ENCODE measurements at places on chromosomes 3 and 15.

- no peak for DNase-seq
These were observed 217.0 kb downstream of the PLOD2 start for GRCh38 chr3:145943952-145944351.

- no peak for DNase-seq
These were observed 124.3 kb upstream of the ATP11B start for GRCh38 chr3:182668974-182669373.

DNA sequence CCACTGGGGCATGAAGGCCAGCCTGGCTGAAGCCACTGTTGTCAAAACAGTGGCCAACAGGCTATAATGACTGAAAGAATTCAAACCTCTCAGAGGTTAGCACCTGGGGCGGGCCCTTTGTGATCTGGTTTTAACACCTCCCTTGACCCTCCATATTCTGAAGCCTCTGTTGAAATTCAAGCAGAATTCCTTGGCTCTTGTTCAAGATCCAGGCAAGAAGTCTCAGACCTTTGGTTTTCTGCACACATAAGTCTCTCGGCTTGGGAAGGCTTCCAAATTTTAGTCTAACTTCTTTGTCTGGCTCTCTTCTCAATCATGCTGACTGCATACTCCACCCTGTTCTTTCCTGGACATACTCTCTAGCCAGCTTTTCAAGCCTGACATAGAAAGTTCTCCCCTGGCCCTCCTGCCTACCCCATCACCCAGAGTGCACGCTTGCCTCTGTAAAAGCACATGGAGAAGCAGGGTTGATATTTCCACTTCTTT, 144.5 kb downstream of the PDZRN3 start:
- no peak for DNase-seq

GRCh38 chr3:160343132-160343531, 55.9 kb downstream of the IFT80 start:
- DNase-seq, result no peak

- no peak for DNase-seq
These were observed 33.1 kb downstream of the TXNRD3 start for GRCh38 chr3:126621627-126622345.

GRCh38 chr3:124131580-124131979, 139.7 kb upstream of the ROPN1 start:
- DNase-seq, result no peak

- DNase-seq, result no peak
These were observed 333.0 kb downstream of the ZNF385D start for GRCh38 chr3:21417991-21418390.

DNA sequence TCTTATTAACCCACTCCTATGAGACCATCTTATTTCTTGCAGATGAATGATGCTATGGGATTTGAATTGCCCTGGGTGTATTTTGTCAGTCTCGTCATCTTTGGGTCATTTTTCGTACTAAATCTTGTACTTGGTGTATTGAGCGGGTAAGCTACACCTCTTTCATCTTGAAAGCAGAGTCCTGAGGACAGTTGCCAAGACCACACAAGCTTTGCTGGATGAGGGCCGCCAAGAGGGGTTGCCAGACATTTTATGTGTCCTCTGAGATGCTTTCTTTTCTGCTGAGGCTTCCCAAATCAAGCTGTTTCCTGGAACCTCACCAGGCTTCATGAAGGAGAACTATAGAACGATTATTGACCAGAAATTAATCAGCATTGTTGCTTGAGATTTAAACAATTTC, 173.2 kb downstream of the CHDH start:
- DNase-seq, result no peak

DNA sequence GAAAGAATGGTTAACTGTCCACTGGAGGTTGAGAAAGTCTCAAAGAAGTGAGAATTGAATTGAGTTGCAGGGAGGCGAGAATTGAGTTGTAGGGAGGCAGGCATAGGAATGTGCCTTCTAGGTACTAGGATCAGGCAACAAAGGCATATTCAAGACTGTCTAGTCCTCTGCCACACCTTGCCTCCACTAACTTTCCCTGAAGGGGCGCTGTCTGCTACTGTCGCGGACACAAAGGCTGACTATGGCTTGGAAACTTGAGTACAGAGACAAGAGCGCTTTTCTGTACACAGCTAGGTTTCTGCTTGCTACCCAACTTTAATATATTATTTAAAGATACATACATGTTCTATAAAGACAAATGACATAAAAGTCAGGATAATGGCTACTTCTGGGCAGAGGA, 10.4 kb upstream of the FBXL22 start:
- DNase-seq, result no peak

DNA sequence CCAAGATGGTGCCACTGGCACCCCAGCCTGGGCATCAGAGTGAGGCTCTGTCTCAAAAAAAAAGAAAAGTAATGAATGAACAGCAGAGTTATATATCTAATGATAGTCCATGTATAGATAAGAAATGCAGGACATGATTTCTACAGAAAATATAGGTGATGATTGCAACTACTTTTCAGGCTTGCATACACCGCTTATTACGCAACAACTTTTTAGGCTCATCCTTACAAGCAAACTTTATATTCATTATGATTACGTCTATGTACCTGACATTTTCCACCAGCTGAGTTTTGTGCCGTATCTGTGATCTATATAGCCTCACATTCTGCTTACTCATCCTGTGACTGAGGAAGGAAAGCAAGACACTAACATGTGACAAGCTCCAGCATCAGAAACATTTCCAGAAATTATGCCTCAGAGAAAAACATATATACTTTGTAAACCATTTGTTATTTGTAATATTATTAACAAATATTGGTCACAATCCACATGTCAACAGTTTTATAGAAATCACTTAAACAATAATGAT, 906.3 kb downstream of the ZPLD1 start:
- DNase-seq, result no peak

- peak; percentile 75 for DNase-seq
These were observed 129.6 kb upstream of the AGBL1 start for GRCh38 chr15:85950101-85950500.

- DNase-seq, result no peak
These were observed 24.8 kb downstream of the TMEM212 start for GRCh38 chr3:171867981-171868380.

DNA sequence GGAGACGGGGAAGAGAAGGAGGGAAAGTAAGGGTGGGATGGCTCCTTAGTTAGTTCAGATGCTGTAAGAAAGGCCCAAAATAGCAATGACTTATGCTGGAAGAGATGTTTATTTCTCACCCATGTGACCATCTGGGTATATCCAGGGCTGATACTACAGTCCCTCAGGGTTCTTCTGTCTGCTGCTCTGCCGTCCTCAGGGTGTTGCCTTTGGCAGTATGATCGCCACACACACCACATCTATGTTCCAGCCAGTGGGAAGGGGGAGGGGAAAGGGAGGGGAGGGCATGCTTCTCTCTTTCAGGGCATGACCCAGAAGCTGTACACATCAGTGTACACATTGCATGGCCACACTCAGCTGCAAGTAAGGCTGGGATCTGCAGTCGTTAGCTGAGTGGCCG, 10.2 kb downstream of the CD276 start:
- DNase-seq, result no peak

DNA sequence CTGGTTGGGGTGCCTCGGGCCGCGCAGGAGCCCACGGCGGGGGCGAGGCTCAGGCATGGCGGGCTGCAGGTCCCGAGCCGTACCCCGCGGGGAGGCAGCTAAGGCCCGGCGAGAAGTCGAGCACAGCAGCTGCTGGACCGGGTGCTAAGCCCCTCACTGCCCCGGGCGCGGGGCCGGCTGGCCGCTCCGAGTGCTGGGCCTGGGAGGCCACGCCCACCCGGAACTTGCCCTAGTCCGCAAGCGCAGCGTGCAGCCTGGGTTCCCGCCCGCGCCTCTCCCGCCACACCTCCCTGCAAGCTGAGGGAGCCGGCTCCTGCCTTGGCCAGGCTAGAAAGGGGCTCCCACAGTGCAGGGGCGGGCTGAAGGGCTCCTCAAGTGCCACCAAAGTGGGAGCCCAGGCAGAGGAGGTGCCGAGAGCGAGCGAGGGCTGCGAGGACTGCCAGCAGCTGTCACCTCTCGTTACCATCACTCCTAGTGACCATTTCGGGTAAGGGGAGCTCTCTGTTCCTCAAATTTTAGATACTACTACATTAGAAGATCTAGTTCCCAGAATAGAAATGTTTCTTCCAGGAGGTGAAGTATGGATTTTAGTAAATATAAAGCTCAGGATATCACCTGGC, 417.0 kb upstream of the AGTR1 start:
- no peak for DNase-seq

DNA sequence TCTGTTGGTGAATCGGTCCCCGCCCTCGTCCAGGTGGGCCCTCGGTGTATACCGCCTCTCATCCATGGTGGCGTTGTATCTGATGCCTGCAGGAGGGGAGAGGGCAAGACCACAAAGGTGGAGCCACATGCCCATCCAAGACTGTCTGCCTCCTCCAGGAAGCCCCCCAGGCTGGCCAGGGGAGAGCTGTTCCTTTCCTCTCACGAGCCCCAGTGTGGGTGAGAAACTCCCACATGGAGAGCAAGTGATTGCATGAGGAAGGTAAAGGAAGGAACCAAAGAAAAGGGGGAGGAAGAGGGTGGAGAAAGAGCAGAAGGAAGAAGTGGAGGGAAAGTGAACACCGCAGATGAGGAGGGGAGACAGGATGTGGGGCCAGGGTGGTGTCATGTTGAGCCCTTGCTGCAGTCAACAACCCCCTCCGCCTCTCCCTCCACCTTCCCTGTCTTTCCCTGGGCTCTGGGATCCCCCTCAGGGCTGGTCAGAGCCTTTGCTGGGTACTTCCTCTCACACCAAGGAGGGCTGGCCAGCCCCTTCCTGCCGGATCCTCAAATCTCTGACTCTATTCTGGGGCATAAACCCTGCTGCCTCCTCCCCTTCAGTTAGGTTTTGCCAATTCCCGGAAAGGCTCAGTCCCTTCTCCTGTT, 49.3 kb downstream of the FEM1B start:
- DNase-seq, result no peak

GRCh38 chr3:119759962-119760361, 21.9 kb upstream of the NR1I2 start:
- DNase-seq, result no peak

GRCh38 chr15:89346516-89347231, 12.1 kb upstream of the POLG start:
- no peak for DNase-seq

DNA sequence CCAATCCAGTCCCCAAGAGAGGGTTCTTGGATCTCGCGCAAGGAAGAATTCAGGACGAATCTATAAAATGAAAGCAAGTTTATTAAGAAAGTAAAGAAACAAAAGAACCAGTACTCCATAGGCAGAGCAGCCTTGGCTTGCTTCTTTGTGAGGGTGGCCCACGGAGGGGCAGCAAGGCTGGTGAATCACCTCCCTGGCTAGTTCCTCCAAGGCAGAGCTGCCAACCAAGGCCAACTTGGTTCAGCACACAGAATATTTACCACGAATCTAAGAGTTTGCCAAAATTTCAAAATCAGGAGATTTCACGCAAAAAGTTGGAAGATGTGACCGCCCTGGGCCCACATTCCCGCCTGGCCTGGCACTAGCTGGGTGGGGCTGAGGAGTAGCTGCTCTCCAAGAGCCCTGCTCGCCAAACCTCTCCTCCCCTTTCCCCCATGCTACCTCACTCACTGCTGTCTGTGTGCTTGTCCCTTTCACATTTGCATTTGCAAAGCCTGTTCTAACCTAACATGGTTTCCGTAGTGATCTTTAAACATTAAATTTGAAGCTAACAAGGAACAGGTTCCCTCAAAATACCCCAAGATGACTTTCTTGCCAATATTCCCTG, 26.2 kb upstream of the DCUN1D1 start:
- DNase-seq, result no peak

- no peak for DNase-seq
These were observed 271.6 kb upstream of the CBLB start for GRCh38 chr3:106140431-106140830.

GRCh38 chr3:180283251-180283650, 246.5 kb upstream of the PEX5L start:
- no peak for DNase-seq

- DNase-seq, result no peak
These were observed 46.4 kb upstream of the MBNL1 start for GRCh38 chr3:152222327-152222726.

GRCh38 chr3:13894807-13895154, 14.9 kb upstream of the WNT7A start:
- DNase-seq, result no peak

DNA sequence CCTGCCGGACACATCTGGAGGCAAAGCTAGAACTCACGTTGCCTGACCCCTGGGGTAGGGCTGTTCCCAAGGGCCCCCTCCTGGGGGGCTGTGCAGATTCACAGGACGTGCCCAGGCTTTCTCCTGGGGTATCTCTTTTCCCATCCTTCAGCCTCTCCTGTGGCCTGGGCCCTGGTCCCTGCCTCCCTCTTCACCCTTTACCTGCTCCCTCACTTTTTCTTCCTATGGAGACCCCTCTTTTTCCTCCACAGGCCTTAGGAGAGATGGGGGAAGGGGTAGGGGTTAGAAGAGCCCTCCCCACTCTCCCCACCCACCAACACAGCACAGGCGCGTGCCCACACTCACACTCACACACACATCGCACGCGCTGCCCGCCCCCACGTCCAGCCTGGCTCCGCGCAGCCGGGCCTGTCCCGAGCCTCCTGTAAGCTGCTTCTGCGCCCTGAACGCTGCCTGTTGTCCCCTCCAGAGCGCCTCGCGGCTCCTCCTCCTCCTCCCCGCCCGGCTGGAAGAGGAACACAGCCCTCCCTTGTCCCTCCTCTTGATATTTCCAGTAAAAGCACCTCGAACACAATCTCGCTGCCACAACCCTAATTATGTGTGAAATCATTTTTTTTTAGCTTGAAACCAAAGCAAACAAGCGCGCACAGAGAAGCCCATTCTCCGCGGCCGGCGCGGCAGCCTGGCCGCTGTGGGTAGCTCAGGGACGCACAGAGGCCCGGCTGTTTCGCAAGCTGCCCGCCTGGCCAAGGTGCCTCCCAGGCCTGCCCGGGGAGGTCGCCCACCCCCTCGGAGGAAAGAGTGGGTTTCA, 33.9 kb upstream of the ACAN start:
- no peak for DNase-seq

DNA sequence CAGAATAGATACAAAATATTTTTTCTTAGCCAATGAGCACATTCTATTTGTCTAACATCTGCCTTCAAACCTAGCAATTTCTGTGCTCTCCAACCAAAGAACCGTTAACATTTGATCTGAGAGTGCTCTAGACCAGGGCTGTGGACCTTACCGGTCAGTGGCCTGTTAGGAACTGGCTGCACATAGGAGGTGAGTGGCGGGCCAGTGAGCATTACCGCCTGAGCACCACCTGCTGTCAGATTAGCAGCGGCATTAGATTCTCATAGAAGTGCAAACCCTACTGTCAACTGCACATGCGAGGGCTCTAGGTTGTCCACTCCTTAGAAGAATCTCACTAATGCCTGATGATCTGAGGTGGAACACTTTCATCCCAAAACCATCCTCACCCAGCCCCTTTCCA, 131.7 kb downstream of the CADM2 start:
- DNase-seq, result no peak
